ENCODE measurements at places on chromosomes 5 and 9.
A peak's percentile ranks its signal among the peaks of the same experiment; 100 is the strongest.

DNA sequence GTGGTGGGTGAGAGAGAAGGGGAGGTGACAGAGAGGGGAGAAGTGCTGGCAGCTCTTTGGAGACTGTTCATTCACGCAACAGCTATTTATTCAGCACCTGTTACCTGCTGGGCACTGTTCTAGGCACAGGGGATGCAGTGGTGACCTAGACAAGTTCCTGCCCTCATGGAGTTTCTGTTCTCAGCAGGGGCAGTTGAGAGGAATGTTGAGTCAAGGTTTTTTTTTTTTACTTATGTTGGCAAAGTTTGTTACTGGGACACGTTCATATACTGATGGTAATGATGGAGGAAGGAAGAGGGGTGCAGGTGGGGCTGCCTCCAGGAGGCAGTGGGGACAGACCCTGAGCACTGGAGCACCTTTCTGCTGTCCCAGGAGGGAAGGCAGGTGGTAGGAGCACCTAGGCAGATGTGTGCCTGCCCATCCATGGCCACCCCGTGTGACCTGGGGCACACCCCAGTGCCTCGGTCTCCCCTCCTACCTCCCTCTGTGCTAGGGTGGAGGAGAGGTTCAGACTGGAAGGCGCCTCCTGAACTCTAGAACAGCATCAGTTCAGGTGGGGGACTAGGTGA, 49.4 kb upstream of the SLC25A51 start:
- H3K27ac ChIP-seq: peak overlapping the region; percentile 33
- no peak overlapping the region for H3K4me3 ChIP-seq
- no peak for DNase-seq
- peaks cover 26% of the 10 kb centered on the region for H3K36me3 ChIP-seq
- H3K27me3 ChIP-seq: no peaks in the 10 kb centered on the region

GRCh38 chr9:95927271-95928004, 51.9 kb downstream of the ERCC6L2 start:
- H3K27ac ChIP-seq: no peak overlapping the region
- H3K36me3 ChIP-seq: no peaks in the 10 kb centered on the region
- H3K4me3 ChIP-seq: no peak overlapping the region
- H3K4me1 ChIP-seq: no peaks in the 10 kb centered on the region
- DNase-seq: no peak

DNA sequence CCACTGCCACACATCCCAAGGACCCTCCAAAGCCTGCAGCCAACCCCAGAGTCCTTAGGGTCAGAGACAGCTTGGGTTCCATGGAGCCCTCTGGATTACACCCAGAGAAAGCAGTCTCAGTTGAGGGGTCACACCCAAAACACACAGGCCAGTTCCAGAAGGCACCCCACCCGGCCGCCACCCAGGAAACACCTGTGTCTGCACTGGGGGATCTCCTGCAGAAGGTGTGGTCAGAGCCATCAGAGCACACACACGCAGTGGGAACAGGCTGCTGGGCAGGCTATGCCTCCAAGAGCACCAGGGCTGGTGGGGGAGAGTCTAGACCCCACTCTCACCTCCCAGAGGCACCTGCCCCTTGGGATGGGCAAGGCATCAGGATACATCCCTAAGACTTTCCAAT, 27.3 kb downstream of the NIPAL4 start:
- H3K36me3 ChIP-seq: peaks cover 84% of the 10 kb centered on the region
- no peak for DNase-seq
- H3K27ac ChIP-seq: no peak overlapping the region
- H3K4me3 ChIP-seq: no peak overlapping the region
- peaks cover 10% of the 10 kb centered on the region for H3K4me1 ChIP-seq
- no peaks in the 10 kb centered on the region for H3K27me3 ChIP-seq

DNA sequence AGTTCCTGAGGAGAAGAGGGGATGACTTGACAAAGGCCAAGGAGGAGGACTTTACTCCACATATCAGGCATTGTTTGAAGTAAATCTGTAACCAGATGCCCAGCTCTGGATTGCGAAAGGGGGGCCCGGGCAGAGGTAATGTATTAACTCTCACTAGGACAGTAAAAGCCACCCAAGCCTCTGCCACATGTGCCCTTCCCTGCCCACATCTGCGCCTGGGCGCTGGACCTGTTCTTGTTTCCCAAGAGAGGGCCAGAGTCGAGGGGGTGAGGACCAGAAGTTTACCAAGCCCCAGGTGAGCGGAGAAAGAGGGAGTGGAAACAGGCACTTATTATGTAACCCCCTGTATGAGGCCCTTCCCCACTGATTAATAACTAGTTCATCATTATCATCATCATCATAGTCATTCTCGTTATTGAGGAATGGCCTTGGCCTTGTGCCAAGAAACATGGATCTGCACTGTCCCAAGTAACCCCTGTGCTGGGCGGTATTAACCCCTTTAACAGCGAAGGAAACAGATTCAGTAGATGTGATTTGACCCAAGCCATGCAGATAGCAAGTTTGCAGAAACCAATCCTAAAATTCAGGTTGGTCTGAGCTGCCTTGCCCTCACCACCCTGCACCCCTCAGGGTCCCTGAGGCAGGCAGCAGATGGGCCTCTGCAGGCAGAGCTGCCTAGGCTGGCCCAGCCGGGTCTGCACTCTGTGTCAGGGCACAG, at the start of gene SLC23A1:
SLC23A1 (minus strand) TSS at position 23 of the 718 bp plus-strand sequence. CDS start 44 bp downstream, outside the sequence.
- H3K27ac ChIP-seq: no peak within 1 kb of the TSS
- no peaks in the 10 kb centered on the region for H3K27me3 ChIP-seq
- H3K36me3 ChIP-seq: no peaks in the 10 kb centered on the region
- H3K4me1 ChIP-seq: peaks cover 27% of the 10 kb centered on the region

DNA sequence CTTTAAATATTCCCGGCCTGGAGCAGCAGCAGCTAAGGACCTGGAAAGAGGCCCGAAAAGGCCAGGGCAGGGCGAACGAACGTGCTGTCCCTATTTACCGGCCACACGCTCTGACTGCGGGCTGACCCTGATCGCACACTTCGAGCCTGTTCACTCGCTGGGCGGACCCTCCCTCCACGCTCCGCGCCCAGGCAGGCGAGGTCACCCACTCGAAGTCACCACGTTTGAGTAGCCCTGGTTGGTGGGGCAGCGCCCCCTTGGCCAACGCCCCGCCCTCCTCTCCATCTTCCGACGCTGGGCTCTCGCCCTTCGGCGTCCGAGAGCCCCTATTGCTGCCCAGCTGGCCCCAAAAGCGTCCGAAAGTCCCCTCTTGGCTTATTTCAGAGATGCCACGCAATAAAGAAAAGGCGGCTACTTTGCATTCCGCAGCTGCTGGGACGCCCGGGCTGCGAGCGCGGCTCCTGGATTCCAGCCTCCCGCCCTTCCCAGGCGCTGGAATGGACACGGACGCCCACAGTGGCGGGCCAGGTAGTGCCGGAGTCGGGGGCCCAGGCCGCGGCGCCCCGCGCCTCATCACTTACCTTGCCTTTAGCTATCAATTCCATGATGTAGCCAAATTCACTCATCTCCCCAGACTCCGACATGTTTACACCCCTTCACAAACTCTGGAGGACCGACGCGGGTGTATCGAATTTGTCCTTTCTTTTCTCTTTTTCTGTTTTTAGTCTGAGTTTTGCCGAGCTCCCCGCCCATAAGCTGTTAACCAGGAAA, 9.9 kb upstream of the TRIM36 start:
- H3K27ac ChIP-seq: no peak overlapping the region
- H3K4me3 ChIP-seq: peak overlapping the region; percentile 43
- H3K4me1 ChIP-seq: peaks cover 20% of the 10 kb centered on the region
- no peaks in the 10 kb centered on the region for H3K36me3 ChIP-seq
- peak; percentile 73 for DNase-seq
- H3K27me3 ChIP-seq: peaks cover 66% of the 10 kb centered on the region

DNA sequence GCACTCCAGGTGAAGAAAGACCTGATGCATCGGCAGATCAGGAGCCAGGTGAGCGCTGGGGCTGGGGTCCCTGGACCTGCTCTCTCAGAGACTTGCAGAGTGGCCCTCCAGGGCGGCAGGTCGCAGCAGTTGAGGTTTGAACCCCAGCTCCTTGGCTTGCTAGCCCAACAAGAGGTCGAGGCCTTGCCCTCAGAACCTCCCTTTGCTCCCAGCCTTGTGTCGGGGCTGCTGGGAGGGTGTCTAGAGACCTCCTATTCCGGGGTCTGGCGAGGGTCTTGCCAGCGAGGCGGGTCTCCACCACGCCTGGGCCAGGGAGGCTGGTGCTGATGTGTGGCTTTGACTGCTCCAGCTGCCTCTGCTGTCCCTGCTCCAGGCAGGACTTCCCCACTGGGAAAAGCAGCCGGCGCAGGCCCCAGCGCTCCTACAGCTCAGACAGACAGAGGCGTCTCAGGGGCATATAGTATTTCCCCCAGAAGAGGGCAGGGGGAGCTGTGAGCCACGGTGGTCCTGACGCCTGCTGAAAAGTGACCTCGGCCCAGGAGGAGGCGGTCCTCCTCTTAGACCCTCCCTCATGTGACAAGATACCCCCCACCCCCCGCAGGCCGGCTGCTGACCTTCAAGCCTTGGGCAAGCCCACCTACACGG, 38.3 kb downstream of the LRSAM1 start:
- no peaks in the 10 kb centered on the region for H3K4me1 ChIP-seq
- no peak for DNase-seq
- no peak overlapping the region for H3K4me3 ChIP-seq

- DNase-seq: peak; percentile 40
- no peaks in the 10 kb centered on the region for H3K4me1 ChIP-seq
- H3K4me3 ChIP-seq: no peak overlapping the region
These were observed 14.6 kb upstream of the BNC2 start for GRCh38 chr9:16884952-16885513.

DNA sequence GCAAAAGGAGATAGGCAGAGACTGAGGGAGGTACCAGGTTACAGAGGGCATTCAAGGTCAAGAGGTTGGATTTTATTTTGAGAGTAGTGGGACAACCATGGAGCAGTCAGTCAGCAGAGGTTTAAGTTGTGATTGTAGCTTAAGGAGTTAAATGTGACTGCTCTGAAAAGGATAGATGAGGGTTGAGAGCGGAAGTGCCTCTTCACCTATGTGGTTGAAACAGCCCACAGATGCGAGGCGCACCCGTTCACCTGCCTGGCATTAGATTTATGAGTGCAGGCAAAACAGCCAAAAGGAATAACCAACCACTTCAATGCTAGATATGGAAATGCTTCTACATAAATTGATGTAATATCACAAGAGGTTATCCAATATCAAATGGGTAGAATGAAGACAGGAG, 8.4 kb downstream of the ZNF474 start:
- H3K36me3 ChIP-seq: no peaks in the 10 kb centered on the region
- DNase-seq: no peak
- no peak overlapping the region for H3K4me3 ChIP-seq
- no peaks in the 10 kb centered on the region for H3K27me3 ChIP-seq
- H3K27ac ChIP-seq: no peak overlapping the region

DNA sequence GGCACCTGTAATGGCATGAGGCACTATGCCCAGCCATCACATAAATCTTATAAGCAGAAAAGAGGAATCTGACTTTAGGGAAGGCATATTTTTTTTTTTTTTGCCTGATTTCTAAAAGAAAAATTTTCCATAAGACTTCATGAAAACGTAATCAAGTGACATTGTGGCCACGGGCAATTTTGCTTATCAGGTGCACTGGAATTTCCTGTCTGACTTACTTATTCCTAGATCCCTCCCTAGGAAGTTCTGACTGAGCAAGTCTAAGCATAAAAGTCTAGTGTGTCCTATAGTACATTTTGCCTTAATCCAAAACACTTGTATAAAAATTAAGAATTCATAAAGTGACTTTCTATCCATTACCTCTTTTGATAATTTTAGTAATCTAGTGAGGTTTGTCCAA, 12.5 kb downstream of the C5orf46 start:
- no peaks in the 10 kb centered on the region for H3K36me3 ChIP-seq
- no peak overlapping the region for H3K27ac ChIP-seq
- H3K4me3 ChIP-seq: no peak overlapping the region

DNA sequence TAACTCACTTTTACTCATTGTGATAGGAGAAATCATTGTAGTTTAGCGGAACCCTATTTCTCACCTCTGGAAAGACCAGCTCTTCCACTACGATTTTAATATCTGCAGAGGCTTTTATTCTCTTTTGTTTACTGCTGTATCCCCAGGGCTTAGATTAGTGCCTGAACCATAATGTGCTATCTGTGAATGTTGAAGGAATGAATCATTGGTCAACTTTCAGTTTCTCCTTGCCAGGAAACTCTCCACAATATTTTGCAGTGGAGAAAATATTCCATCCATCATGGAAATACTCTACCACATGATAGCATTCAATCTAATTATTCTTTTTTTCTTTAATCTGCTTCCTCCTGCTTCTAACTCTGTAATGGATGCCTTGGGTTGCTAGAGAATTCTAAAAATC, 263.5 kb upstream of the PTPRD start:
- no peaks in the 10 kb centered on the region for H3K4me1 ChIP-seq
- no peaks in the 10 kb centered on the region for H3K36me3 ChIP-seq
- no peak for DNase-seq
- no peak overlapping the region for H3K4me3 ChIP-seq

- no peak overlapping the region for H3K4me3 ChIP-seq
- DNase-seq: no peak
These were observed 17.6 kb downstream of the CD74 start for GRCh38 chr5:150394912-150395687.

DNA sequence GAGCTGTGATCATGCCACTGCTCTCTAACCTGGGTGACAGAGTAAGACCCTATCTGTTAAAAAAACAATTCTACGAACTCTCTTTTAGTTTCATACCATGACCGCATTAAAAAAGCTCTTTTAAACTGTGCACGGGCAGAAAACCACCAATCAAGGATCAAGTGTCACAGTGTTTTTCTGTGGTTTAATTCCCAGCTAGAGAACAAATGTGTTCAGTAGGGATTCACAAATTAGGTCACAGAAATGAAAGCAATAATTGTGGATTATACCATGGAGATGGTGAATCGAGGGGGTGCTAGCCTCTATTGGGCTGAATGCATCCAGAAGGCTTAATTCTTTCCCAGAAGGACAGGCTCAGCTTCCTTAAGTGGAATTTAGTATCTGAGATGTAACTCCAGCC, 79.1 kb downstream of the ATG10 start:
- H3K36me3 ChIP-seq: no peaks in the 10 kb centered on the region
- no peak overlapping the region for H3K4me3 ChIP-seq
- no peaks in the 10 kb centered on the region for H3K4me1 ChIP-seq
- H3K27ac ChIP-seq: no peak overlapping the region
- H3K27me3 ChIP-seq: no peaks in the 10 kb centered on the region
- no peak for DNase-seq

DNA sequence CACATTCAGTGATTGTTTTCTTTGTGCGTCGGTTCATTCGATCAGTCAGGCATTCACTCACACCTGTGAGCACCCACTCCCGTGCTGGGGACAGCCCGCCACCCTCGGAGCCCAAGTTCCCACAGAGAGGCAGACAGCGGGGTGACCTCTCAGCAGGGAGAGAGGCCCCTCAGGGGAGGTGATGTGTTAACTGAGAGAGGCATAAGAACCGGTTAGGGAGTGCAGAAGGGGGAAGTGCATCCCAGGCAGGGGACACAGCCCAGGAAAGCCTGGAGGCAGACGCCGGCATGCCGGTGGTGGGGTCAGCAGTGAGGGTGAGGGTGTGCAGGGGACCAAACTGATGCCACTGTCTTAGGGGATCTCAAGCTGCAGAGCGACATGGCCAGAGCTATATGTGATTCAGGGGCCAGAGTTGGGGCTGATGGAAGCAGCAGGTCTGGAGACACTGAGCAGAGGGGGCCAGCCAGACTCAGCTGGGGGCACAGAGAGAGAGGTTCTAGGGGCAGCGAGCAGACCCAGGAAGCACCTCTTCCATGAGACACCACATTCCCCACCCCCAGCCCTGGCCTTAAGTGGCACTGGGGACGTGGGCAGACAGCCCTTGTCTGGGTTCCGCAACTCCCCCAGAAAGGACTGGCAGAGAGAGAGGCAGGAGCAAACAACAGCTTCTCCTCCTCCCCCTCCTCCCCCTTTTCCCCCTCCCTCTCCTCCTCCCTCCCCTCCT, 35.9 kb downstream of the HK3 start:
- H3K36me3 ChIP-seq: no peaks in the 10 kb centered on the region
- peak; percentile 70 for DNase-seq
- H3K4me1 ChIP-seq: no peaks in the 10 kb centered on the region
- peaks cover 86% of the 10 kb centered on the region for H3K27me3 ChIP-seq
- H3K4me3 ChIP-seq: no peak overlapping the region

All from left lung (tissue), 14 donors.